Mesendoderm (in vitro differentiated cells): ENCODE measurements at places on chromosomes 3 and 15.

DNA sequence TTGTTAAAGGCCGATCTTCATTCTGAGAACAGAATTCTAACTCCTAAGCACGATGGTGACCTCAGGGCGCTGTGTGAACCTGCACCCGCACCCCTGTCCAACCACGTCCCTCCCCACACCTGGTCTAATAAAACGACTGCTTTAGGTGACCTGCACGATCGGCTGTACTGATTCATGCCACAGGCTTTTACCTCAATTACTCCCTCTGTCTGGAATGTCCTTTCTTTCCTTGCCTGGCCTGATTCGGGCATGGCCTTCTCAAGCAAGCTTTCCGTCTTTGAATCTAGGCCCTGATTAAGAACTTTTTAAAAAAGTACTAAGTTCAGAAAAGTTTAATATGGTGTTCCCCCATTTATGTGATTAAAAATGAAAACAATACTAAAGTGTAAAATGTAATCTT lies 842 bp upstream of the U2SURP start:
- peak; percentile 78 for DNase-seq

- DNase-seq, result peak; percentile 15
These were observed 24.1 kb downstream of the DUT start for GRCh38 chr15:48355377-48355776.

GRCh38 chr15:64931381-64931780 lies 19.7 kb downstream of the ANKDD1A start:
- DNase-seq, result no peak

- no peak for DNase-seq
These were observed 8.9 kb upstream of the RPS27L start for GRCh38 chr15:63166219-63166618.

DNA sequence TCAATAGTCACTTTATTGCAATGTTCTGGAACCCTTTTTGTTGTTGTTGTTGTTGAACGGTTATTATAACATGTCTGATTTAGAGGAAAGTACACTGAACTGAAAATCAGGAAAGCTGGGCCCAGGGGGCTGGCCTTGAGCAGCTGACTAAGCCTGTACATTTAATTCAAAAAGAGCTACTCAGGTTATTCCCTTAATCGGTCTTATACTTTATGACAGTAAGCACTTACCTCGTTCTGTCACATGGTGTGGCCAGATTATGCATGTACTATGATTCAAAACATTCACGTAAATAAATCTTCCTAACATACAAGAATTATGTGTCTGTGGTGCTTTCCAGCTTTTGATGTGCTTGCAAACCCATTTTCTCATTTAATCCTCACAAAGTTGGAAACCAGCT lies 382.5 kb upstream of the TPRG1 start:
- DNase-seq, result no peak
